ENCODE measurements at places on chromosomes 1 and 21.

- no peak for DNase-seq
Measured at GRCh38 chr21:34994766-34995631, 54.1 kb downstream of the RUNX1 start.

- no peak for DNase-seq
Measured at GRCh38 chr1:87718241-87718950, 389.7 kb downstream of the LMO4 start.

DNA sequence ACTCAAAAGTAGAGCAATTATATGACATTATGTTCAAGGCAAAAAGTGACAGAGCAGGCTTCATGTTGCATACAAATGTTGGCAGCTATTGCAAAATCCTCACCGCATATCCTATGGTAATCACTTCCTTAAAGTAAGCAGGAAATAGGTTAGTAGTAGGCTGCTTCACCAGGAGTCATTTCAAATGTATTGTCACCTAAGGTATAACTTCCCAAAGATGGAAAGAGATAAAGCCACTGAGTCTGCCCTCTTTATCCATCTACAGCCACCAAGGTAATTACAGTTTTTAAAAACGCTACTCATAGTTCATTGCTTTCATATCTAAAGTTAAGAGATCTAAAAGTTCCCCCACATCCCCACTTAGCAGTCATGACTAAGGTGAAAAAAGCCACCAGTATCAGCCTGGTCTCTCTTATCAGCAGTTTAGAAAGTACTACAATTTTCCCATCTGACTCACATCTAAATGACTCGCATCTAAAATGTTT, 31.6 kb upstream of the UBE2U start:
- no peak for DNase-seq

DNA sequence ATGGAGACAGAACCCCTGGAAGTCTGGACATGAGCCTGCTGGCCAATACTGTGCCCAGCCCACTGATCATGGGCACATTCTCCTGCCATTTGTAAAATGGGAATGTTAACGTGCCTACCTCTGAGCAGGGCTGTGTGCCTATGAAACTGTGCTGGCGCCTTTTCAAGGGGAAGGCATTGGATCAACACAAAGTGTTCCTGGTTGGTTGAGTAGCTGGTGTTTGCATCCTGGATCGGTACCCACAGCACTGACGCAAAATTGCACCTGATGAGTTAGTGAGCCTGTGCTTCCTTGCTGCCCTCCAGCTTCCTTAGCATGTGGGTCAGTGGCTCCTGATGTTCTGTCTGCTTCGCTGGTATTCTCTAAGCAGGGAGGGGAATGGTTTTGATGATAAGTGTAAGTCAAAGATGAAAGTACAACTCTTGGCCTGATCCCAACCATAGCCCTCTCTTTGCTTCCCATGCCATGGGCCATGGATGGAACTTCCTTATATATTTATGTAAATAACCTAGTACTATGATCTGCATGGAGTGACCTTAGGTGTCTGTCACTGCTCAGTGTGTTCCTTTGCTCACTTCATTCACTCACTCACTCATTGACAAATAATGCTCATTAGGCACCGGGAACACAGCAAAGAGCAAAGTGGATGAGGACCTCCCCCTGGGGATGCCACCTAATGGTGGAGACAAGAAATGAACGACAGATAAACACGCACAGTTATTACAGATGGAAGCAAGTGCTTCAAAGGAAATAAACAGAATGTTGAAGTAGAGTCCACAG, 22.7 kb downstream of the MAB21L3 start:
- DNase-seq: no peak

GRCh38 chr1:50135716-50136115, 27.0 kb downstream of the ELAVL4 start:
- DNase-seq: no peak

GRCh38 chr1:176462674-176463378, at the start of gene PAPPA2:
Gene PAPPA2 (plus strand): TSS chr1:176463175. CDS start chr1:176556323, 93,148 bp downstream.
- DNase-seq: no peak

DNA sequence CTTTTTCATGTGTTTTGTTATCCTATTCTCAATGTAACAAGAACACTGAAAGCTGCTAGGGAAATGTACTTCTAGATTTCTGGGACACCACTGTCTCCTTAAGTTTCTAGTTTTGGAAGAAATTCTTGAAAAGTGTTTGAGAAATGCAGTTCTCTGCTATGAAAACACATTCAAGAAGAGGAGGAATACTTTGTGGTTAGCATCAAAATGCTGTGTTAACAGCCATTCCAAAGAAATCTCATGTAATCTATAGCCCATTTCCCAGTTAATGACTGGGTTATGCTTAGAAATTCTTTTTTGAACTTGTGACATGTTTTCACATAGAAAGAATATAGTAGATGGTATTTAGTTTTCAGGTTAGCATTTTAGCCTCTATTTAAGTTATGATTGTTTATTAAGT, 6.0 kb downstream of the RAVER2 start:
- no peak for DNase-seq

- no peak for DNase-seq
Measured at GRCh38 chr1:220997791-220998190, 118.5 kb downstream of the HLX start.

- DNase-seq: no peak
Measured at GRCh38 chr1:12049616-12050015, 13.5 kb upstream of the TNFRSF8 start.

DNA sequence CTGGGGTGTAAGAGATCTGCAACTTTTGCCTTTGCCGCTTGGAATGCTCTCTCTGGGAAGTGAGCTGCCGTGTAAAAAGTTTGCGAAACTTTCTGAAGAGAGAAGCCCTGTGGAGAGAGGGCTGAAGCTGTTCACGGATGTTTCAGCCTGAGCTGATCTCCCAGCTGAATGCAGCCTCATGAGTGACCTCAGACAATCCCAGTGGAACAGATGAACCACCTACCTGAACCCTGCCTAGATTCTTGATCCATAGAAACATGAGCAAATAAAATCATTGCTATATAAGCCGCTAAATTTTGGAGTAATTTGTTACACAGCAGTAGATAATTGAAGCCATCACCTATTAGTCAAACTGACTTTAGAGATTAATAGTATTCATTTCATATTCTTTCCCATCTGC, 4.4 kb upstream of the ALG6 start:
- DNase-seq: no peak

GRCh38 chr1:42692461-42692860, 10.2 kb downstream of the YBX1 start:
- DNase-seq: no peak

- DNase-seq: no peak
Measured at GRCh38 chr1:54807756-54808155, 6.6 kb upstream of the TTC22 start.

GRCh38 chr1:200733907-200734306, 4.8 kb upstream of the CAMSAP2 start:
- DNase-seq: no peak

DNA sequence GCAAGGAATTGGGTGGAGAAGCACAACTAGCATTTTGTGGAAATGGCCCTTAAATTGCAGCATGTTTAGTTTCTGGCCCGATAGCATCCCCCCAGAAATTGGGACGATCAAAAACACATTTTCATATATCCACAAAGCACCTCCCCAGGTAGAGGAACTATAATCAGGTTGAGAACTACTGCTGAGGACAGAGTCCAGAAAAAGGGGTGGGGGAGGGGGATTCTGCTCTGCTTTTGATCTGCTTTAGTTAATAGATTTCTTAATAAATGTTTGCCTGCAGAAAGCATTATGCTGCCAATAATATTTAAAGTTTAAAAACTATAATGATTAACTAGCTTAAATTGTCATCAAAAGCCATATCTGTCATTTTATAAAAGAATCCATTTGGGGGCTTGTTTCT, 14.4 kb upstream of the DYNLT5 start:
- no peak for DNase-seq

DNA sequence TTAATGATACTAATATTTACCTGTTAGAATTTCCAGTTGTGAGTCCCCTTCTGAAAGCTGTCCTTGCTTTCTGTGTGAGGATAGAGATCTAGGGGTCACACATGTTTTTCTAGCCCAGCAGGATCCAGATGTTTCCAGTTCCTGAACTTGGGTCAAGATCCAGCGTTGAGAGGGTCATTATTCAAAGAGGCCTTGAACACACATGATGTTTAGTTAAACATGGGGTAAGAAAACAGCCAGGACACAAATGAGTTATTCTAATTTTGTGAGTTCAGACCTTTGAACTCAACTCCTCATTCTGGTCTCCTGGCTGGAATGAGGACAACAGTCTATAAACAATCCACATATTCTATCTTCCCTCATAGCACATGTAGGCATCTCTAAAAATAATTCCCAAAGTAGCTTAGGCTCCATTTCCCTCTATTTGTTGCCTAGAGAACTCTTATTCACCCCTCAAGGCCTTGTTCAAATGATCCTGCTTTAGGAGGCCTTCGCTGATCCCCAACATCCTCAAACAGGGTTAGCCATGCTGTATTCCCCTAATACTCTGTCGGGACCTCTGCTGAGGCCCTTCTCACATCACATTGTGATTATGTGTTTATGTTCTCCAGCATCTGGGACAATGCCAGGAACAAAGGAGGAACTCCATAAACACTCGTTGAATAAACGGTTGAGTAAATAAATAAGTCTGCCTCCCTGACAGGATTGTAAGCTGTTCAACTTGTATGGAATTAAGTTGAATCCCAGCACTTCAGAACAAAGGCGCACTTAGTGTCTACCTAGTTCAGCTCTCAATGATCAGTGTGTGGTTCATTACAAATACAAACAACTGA, 15.0 kb upstream of the KCNN3 start:
- no peak for DNase-seq

DNA sequence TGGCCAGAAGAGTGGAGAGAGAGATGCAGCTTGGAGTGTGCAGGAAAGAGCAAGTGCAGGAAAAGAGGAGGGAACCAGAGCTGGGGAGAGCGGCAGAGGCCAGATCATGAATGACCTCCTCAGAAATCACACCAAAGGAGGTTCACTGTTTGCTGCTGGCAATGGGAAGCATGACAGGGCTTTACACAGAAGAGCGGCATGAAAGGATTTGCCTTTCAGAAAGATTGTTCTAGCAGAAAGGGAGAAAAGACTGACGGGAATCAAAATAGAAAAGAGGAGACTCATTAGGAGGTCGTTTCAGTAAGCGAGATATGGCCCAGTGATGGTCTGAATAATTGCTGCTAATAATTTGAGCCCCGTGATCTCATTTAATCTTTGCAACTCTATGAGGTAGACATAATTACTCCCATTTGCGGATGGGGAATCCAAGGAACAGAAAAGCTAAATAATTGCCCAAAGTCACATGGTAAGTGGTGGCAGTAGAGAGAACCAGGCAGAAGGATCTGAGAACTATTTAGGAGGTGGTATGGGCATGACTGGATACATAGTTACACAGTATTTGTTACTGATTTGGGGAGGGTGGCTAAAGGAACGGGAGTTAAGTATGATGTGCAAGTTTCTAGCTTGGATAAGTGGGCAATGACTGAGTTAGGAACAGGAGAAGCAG, 12.5 kb upstream of the HNRNPR start:
- no peak for DNase-seq

- DNase-seq: no peak
Measured at GRCh38 chr1:47401761-47402160, 14.3 kb upstream of the FOXE3 start.

GRCh38 chr1:233939451-233939850, 35.0 kb downstream of the SLC35F3 start:
- no peak for DNase-seq

GRCh38 chr21:42234041-42234440, 15.1 kb downstream of the ABCG1 start:
- DNase-seq: no peak

GRCh38 chr1:30899577-30900389, 8.8 kb downstream of the SDC3 start:
- DNase-seq: no peak

DNA sequence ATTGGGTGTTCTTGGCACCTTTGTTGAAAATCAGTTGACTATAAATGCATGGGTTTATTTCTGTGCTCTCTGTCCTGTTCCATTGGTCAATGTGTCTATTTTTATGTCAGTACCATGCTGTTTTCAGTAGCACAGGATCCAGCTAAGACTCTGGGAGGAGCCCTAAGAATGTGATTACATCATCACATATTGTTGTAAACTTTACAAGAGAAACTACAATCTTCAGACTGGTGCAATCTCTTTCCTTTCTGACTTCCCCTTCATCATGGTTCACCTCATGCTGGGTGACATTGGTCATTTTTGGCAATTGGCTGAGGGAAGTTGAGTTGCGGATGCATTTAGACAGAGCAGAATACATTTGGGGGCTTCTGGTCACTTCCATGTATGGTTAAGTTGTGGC, 88.4 kb downstream of the C21orf91 start:
- no peak for DNase-seq

GRCh38 chr1:176803042-176803441, 340.1 kb downstream of the PAPPA2 start:
- no peak for DNase-seq

DNA sequence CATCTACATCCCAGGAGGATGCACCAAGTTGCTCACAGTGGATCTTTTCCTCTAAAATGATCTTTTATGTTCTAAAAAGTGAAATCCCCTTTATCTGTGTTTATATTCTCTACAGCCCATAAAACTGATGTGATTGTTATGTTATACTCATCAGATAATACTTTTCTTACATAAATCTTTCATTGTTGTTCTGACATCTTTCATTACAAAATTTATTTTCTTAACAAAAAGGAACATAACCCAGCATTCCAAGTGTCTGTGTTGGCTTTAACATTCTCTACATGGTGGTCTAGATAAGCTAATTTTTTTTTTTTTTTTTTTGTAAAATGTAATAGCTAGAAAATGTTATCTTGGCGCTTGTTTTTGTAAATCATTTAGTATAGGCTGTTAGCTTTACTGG, 8.3 kb upstream of the CACYBP start:
- no peak for DNase-seq

DNA sequence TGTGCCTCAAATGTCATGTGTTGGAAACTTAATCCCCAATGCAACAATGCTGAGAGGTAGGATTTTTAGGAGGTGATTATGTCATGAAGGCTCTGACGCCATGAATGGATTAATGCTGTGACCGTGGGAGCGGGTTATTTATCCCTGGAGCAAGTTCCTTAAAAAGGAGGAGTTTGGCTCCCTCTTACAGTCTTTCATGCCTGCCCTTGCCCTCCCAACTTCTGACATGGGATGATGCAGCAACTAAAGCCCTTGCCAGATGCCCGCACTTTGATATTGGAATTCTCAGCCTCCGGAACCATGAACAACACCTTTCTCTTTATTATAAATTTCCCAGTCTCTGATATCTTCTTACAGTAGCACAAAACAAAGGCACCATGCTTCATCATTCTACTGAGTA, 685.3 kb upstream of the CHRM3 start:
- no peak for DNase-seq

GRCh38 chr1:45979074-45979777, 153.2 kb downstream of the PIK3R3 start:
- DNase-seq: no peak

- no peak for DNase-seq
Measured at GRCh38 chr1:31159869-31160611, 79.6 kb downstream of the NKAIN1 start.

- no peak for DNase-seq
Measured at GRCh38 chr1:26861286-26861701, 1.7 kb upstream of the SFN start.

All from stimulated activated CD8-positive, alpha-beta memory T cell treated with anti-CD3 and anti-CD28 coated beads, Interleukin-2, amount 100 ng/mL, for 1 hour (primary cell).